ENCODE measurements at places on chromosomes 11 and 22.

DNA sequence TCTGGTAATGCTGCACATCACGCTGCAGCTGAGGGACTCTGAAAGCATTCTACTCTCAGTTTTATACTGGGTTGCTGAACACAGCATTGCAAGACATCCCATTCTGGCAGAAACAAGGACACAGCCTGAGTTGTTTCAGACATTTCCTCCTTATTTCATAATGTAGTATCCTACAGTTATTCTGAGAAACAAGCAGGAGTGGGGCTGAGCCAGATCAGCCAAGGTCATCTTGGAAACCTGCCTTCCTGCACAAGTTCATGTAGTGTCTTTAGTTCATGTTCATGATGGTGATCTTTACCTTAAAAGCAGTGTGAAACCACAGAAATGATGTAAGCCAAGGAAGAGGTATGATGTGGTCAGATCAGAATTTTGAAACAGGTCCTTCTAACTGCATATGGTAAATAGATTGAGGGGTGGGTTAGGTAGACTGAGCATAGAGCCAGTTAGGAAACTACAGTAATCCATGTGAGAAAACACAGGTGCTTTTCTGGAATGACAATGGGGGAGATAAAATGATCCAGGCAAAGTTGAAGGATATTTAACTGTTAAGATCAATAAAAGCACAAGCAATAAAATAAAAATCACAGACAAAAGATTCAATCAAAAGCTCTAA is 1686.8 kb downstream of the LRRC4C start:
- no peak for DNase-seq

GRCh38 chr11:95586155-95586554 is 203.4 kb downstream of the FAM76B start:
- DNase-seq, result no peak

DNA sequence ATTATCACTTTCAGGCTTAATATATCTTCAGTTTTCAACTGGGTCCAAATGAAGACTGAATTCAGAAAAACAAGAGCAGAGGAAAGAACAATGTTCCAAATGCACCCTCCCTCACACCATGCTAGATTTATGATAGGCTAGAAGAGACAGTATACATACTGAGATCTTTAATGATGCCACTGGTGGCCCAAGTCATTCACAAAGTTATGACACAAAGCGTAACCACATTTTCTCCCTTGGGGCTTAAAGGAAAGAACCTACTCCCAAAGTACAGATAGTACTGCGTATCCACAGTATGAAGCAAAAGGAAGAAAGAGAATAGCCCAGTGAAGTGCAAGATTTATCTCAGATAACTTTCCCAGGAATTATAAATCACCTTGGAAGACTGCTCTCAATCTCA is 10.9 kb upstream of the SOX6 start:
- DNase-seq, result no peak

DNA sequence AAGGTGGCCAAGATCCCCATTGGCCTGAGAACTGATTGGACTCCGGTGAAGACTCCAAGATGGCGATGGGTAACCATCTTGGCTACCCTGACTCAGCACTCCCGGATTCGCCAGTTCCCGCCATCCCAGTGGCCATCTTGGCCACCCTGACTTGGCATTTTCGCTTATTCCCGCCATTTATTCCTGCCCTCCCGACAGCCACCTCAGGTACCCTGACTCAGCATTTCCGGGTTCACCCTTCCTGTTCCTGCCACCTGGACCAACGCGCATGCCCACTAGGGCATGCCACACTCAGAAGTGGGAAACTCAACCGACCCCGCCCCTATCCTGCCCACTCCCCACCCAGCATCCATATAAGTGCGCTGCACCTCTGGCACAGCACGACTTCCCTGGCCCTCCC is 7.8 kb downstream of the OR8K5 start:
- DNase-seq, result no peak

DNA sequence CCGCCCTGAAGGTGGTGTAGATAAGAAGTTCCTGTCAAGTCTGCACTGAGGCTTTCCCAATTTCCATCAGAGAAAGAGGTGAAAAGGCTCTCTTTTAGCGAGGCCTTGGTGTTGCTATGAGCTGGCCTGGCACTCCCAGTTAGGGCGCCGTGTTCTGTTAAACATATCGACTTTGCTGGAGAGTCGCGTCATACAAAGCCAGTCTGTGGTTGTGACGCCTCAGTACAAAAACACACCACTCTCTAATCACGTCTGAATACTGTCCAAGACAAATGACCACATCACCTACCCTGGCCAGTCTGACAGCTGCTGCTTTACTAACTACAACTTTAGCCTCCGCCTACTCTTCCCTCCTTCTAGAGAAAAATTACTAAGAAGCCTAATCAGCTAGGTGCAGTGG is 8.0 kb upstream of the TOLLIP start:
- DNase-seq, result no peak

- DNase-seq, result no peak
Observed at GRCh38 chr11:35600331-35600838, 17.9 kb upstream of the FJX1 start.

GRCh38 chr22:27834364-27835185 is 33.0 kb upstream of the MN1 start:
- no peak for DNase-seq

DNA sequence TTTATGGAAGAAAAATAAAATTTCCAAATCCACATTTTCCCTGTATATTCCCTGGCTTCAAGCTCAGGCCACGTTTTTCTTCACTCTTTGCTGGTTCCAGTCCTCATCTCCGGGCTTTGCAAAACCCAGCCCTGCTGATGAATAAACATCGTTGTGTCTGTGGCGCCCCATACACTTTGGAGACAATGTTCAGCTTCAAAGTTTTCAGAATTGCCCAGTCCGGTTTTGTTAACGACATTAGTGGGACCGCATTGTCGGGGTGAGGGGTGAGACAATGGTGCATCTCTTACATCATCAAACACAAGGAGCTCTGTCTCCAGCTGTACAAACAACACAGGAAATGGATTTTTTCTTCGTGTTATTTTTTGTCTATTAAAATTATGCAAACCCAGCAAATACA is 53.4 kb upstream of the HTATIP2 start:
- DNase-seq, result no peak

- DNase-seq, result peak; percentile 68
Observed at GRCh38 chr11:63999349-64000025, 13.2 kb downstream of the OTUB1 start.

GRCh38 chr11:74860743-74861142 is 88.1 kb downstream of the XRRA1 start:
- no peak for DNase-seq

GRCh38 chr11:57868491-57868890 is 106.9 kb downstream of the CTNND1 start:
- no peak for DNase-seq

DNA sequence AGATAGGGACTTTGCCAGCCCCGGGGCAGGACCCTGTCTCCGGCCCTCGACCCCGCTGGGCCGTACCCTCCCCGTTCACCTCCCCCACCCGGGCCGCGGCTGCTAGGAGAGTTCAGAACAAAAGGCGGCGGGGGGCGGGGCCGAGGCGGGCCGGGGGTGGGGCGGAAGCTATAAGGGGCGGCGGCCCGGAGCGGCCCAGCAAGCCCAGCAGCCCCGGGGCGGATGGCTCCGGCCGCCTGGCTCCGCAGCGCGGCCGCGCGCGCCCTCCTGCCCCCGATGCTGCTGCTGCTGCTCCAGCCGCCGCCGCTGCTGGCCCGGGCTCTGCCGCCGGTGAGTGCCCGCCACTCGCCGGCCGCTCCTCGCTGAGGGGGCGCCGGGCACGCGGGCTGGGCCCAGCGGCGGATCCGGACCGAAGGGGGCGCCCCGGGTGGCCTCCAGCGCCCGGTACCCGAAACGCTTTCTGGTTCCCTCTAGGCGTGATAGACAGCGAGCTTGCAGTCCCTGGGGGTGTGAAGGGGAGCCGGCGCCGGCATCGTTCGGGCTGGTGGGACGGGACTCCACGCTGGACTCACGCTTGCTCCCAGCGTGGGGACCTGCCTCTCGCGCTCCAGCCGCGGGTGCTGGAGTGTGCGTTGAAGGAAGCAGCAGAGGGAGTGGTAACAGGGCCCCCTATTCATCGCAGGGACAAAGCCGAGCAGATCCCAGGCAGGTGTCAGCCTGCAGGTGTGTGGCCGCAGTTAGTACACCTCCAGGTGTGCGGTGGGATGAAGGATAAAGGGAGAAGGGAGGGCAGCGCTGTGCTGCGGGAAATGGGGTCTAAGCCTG is at the start of gene MMP11:
Gene MMP11, plus strand, starts transcription at position 201 of the 825 bp plus-strand sequence. Its CDS starts 22 bp downstream, at position 223.
- peak; percentile 82 for DNase-seq

DNA sequence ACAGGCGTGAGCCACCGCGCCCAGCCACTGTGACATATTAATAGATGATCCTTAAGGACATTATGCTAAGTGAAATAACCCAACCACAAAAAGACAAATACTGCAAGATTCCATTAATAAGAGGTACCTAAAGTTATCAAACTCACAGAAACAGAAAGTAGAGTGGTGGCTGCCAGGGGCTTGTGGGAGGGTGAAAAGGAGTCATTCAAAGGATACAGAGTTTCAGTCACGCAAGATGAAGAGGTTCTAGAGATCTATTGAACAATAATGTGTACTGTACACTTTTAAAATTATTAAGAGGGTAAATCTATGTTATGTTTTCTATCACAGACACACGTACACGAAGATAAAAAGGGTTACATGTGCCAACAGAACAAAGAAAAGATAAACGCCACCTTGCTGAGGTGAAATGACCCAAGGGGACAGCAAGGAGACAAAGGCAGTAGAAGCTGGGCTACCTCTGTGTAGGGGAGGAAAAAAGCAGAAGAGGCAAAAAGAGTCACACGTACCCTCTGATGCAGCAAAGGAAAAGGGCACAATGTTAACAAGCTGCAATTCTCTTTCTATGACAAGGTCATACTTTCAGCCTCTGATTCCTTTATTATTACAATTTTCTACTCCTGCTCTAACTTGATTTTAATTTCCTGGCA is 65.3 kb downstream of the AMBRA1 start:
- no peak for DNase-seq

GRCh38 chr11:67663532-67664212 is 10.8 kb downstream of the ALDH3B2 start:
- DNase-seq, result peak; percentile 3

DNA sequence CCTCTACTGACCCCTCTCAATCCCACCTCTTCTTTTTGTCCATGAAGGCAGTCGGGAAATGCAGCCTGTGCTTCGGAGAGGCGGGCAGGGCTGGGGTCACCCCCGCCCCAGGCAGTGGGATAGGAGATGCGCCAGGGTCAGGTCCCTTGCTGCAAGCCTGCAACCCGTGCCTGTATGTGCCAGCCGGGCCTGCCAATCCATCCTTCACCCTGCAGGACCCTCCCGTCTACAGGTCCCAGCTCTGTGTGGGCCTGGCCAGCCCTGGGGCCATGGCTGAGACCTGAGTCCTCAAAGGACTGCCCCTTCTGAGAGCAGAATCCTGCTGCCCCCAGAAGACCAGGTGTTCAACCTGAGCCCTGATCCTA is 10.9 kb downstream of the ASCL2 start:
- no peak for DNase-seq

DNA sequence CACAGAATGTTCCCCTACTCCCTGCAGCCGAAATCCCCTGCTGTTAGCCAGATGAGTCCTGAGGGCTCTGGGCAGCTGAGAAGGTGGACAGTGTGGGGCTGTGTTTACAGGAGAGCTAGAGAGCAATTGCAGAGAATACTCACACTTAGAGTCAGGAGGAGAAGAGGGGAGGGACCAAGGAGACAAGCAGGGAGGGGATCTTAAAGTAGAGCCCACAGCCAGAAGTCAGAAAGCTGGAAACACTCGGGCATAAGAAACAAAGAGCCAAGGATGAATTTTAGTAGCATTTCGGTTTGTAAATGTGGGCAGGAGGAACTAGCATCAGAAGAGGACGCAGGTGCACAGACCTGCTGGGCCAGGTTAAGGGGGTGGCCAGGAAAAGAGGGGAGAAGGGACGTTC is 1435.9 kb downstream of the BRD1 start:
- no peak for DNase-seq

DNA sequence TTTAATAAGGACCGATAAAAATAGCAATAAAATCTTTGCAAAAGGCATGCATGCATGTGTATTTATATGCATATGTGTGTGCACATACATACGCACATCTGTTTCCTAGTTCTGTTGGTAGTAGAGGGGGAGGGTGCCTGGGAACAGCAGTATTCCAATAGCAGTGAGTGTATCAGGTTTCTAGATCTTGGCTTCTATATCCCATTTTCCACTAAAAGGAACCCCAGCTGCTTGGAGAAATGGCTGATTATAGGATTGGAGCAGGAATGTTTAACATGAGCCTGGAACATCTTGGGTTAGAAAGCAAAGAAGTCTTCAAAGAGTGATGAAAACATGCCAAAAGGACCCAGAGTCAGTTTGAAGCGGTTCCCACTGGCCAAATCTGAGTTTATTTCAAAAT is 21.0 kb downstream of the TNRC6B start:
- DNase-seq, result no peak

DNA sequence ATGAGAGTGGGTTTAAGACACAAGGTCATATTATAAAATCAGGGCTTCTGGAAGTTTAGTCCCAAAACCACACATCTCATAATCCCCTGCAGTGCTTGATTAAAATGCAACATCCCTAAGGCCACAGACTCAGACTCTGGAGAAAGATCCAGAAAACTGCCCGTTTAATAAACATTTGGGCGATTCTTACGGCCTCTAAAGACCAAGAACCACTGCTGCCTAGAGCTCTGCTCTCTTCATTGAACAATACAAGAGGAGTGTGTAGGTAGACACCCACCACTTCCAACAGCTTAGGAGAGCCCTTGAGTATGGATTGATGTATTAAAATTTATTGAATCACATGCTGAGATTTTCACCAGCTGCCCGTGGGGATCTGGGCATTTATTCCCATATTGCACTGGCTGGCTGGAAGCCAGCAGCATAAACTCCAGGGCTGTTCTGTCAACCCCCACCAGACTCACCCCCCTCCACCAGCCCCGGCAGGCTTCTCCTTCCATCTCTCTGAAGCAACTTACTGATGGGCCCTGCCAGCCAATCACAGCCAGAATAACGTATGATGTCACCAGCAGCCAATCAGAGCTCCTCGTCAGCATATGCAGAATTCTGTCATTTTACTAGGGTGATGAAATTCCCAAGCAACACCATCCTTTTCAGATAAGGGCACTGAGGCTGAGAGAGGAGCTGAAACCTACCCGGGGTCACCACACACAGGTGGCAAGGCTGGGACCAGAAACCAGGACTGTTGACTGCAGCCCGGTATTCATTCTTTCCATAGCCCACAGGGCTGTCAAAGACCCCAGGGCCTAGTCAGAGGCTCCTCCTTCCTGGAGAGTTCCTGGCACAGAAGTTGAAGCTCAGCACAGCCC is 749 bp upstream of the BEST1 start:
- peak; percentile 94 for DNase-seq

GRCh38 chr11:88543902-88544655 is 206.5 kb upstream of the CTSC start:
- peak; percentile 74 for DNase-seq

DNA sequence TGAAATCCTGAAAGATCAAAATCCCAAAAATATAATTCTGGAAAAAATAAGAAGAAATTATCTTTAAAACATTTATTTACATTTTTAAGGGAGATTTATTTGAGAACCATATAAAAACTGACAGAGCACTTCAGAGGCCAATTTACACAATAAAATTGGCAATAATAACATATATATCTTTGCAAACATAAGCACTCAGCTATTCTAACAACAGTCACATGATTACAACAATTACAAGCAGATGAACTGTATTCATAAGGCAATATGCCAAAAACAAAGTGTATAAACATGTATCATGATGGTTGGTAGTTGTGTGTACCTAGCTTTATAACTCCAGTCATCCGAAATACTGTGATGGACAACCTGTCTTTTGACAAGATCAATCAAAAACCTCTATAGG is 17.7 kb upstream of the RASSF10 start:
- DNase-seq, result no peak

- DNase-seq, result no peak
Observed at GRCh38 chr11:102927624-102927990, 27.9 kb downstream of the MMP13 start.
